ENCODE measurements at places on chromosomes 11 and 22.

- peak; percentile 59 for DNase-seq
These were observed 5.4 kb downstream of the PLA2G6 start for GRCh38 chr22:38176170-38176741.

DNA sequence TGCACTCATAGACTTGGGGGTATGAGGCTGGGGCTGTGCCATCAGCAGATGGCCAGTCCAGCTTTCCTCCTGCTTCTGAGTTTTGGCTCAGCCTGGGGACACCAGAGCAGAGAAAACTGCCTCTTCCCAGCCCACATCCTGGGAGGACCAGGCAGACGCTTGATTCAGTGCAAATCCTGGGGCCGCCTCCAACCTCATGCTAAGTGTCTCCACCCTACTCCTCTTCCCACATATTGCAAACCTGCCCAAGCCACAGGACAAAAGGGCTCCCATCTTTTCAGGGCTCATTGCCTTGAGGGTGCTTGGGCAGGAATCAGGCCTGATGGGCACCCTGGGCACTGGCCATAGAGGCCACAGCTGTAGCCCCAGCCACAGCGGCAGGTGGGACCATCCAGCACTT lies 79.7 kb upstream of the SHANK2 start:
- no peak for DNase-seq

DNA sequence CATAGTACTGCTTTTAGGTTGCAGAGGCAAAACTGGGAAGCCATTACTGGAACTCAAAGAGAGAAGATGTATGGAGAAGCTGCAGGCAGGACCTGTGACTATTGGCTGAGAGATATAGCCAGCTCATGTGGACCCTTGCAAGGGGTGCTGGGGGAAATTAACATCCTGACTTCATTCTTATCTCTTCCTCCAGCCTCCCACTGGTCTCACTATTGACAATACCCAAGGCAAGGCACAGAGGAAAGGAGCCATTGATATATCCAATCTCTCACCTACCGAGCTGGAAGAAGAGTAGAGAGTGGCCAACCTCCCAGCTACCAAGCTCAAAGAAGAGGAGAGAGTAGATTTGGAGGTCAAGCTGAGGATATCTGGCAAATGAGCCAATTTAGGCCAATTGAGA lies 36.8 kb upstream of the ZBED5 start:
- DNase-seq, result no peak

DNA sequence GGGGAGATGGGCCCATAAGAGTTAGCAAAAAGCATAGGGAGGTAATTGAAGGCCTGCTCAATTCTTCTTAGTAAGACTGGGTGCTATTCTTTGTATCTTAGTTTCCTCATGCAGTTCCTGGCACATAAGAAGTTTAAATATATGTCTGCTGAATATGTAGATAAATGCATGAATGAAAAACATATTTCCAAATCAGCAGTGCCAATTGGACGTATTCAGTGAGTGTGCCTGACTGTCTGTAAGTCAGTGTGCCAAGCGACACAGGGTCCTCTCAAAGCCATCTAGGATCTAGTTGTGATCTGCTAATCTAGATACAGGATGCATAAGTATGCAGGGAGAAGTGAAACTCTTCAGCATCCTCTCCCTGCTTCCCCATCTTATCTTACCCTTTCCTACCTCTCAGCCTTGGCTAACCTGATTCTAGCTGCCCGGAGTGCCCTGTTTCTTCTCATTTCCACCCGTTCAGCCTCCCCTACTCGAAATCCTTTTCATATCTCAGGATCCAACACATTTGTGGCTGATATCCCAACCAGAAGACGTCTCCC lies 91.1 kb upstream of the SORL1-AS1 start:
- DNase-seq, result no peak

DNA sequence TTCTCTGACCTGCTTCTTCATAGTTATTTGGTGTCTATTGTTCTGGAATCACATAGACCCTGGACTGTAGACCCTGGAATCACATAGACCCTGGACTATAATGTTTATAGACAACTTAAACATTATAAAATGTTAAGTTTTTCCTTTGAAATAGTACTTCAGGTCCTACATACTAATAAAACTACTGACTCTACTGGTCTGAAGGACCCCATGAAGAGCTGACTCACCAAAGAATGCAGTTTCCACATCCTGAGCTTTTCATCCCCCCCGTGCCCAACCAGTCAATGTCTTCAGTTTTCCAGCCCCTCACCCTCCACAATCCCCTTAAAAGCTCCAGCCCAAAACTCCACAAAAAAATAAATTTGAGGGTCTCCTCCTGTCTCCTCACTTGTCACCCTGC lies 6.6 kb upstream of the PLEKHA7 start:
- DNase-seq, result no peak

- no peak for DNase-seq
These were observed 19.8 kb downstream of the SAMM50 start for GRCh38 chr22:43975041-43975440.

- DNase-seq, result no peak
These were observed 116.6 kb downstream of the NAV2 start for GRCh38 chr11:19829109-19829837.

GRCh38 chr22:50016308-50016987 lies 3.9 kb upstream of the IL17REL start:
- DNase-seq, result no peak

All from CD4-positive, alpha-beta T cell treated with Interleukin-12 subunit alpha and Interleukin-12 subunit beta, for 1 hour (primary cell).